Fibroblast of skin of back (primary cell): ENCODE measurements at places on chromosomes 7 and 10.

- no peak for DNase-seq
Measured at GRCh38 chr7:11416641-11417458, 415.1 kb downstream of the THSD7A start.

- DNase-seq = no peak
Measured at GRCh38 chr7:24730018-24730369, 27.3 kb downstream of the GSDME start.

GRCh38 chr10:11901833-11902475 is 78.8 kb downstream of the PROSER2 start:
- DNase-seq = peak; percentile 12

DNA sequence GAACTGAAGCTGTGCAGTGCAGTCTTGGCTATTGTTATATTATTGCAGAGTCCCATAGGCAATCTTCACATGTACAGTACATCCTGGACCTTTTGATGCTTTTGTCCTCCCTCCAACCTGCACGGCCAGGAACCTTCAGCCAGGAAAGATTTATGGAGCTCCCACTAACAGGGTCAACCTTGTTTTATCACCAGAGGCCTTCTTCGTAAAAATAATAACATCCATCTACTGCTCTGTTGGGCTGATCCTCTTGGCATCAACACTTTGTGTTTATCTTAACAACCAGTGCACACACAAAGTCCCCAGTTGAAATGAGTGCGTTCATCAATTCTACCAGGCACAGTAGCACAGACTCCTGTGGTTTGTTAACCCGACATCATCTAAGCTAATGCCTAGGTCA is 72.4 kb downstream of the AGMO start:
- DNase-seq = no peak

- peak; percentile 81 for DNase-seq
Measured at GRCh38 chr10:109914966-109915365, 8.3 kb downstream of the XPNPEP1 start.

DNA sequence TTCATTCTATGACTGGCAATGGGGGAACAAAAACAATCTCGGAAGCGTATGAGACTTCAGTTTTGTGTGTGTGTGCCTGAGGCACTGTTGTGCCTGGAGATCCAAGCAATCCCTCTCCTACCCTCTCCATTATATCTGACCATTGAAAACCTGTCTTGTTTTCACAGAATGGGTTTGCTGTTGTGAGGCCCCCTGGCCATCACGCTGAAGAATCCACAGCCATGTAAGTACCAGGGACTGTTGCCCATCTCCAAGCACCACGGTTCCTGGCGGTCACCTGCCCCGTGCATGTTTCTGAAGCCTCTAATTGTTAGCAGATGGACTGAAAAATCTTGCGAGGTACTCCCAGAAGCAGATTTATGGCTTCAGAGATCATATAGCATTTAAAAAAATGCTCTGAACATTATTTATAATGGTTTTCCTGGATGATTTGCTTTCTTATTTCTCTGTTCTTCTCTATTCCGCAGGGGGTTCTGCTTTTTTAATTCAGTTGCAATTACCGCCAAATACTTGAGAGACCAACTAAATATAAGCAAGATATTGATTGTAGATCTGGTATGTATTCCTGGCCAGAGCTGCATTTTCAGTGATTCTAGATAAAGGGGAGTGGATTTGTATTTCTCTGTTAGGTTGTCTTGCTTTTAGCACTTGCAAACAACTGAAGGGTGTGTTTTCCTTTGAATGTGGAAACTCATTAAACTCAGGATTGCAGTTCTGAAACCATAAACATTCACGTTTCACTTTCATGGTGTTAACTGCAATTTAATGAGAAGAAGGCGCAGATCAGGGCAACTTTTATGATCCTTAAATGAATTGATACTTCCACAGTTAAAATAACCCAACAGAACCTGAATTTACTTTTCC is 288.2 kb downstream of the TWIST1 start:
- no peak for DNase-seq

- no peak for DNase-seq
Measured at GRCh38 chr10:86363184-86363832, 3.3 kb downstream of the GRID1 start.

- DNase-seq = no peak
Measured at GRCh38 chr10:31959461-31960173, 31.0 kb upstream of the ARHGAP12 start.

DNA sequence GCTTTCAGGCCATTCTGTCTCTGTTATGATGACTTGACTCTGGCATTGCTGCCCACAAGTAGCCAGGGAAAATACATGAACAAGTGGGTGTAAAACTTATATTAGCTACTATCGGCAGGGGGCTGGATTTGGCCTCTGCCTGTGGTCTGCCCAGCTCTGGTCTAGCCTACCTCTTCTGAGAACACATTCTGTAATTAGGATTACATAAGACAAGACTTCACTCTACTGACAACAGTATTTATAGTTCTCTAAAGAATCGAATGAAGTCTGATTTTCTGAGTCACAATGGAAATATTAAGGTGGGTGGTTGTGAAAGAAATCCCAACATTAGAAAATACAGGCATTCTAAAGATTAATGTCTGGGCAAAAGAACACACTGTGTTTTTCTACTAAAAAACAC is 55.5 kb downstream of the DLD start:
- no peak for DNase-seq

DNA sequence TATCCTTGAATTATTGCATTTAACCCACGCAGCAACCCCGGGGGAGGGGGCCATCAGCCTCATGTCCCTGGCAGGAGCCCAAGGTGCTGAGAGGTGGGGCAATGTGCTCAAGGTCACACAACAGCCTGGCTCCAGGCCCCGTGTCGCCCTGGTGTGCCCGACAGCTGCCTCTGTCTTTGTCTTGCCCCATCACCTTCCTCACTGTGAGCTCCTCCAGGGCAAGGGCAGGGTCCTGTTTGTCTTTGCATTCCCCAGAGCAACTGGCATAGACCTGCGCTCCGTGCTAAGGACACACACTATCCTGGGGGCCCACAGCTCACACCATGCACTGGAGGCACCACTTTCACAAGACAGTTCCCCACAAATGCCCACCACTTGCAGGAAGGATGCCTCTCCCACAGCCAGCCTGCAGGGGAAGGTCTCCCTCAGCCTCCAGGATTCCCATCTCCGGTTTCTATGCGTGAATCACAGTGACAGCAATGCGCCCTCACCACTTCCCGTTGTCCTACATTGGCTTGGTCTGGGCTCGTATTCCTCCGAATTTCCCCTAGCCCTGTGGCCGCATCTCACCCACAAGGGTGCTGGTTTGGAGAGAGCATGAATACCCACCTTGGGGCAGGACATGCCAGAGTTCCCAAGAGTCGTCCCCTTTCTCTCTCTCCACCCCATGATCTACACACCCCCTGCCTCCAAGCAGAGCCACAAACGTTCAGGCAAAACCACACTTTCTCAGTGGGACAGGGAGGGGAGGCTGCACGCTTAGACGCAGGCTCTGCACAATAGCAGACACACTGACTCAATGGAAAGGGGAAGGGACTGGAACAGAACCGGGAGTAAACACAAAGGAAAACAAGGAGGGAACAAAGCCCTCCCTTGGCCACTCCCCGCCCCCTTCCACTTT is 10.3 kb downstream of the ITPRIP start:
- peak; percentile 93 for DNase-seq

GRCh38 chr7:42460933-42461332 is 223.9 kb upstream of the GLI3 start:
- DNase-seq = peak; percentile 22

DNA sequence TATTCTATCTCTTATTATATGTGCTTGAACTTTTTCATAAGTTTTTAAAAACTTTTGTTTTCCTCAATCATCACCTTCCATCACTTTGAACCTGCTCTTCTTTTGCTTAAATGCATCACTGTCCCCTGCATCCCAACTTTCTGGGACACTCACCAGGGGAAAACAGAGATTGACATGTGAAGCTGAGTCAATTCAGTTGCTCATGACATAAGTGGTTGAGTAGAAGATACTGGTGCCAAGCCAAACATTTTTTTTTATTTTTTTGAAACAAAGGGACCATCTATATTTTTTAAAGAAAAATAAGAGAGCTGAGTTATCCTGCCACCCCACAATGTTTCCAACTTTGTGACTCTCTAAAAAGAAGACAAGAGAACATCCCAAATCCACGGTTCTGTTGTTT is 61.8 kb upstream of the AHR start:
- peak; percentile 77 for DNase-seq

DNA sequence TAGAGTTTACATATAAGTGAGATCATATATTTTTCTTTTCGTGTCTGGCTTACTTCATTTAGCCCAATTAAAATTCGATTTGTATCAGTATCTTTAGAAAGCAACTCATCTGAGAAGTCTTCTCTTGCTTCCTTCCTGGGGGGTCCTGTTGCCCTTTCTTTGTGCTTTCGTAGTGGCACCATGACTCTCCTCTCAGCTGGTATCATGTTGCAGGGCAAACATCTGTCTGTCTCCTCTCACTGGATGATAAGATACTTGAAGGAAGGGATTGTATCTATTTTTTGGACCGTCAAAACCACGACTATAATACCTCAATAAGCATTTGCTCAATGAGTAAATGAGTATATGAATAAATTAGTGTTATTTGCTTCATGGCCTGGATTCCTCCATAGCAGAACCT is 382.5 kb upstream of the SORCS1 start:
- peak; percentile 21 for DNase-seq

DNA sequence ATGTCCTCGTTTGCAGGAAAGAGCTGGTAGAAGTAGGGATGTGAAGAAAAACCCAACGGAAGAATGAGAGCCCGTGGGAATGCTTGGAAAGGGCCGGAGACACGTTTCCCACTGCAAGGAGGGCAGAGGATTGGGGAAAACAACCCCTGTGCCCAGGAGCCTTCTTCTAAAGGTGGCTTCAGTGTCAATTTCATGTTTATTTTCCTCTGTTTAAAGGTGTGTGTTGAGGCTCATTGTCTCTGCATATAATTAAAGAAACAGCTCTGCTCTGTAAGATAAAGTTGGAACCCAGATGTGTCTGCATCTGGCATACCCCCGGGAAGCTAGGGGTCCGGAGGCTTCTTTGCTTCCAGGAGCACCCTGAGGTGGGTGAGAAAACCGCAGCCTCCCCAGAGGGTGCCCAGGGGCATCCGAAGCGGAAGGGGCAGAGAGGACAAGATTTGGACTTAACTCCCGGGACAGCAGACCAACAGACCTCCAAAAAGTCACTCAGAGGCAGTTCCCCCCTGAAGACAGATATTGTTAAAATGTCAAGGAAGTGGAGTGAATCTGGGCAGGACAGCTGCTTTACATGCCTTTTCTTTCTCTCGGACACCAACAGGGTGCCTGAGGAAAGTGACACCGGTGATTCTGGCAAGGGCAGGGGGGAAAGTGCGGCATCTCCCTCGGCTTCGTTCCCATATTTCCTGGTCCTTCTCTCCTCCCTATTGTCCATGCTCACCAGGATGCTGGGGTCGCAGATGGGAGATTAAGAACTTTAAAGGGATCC is 8.6 kb upstream of the GATA3 start:
- no peak for DNase-seq

DNA sequence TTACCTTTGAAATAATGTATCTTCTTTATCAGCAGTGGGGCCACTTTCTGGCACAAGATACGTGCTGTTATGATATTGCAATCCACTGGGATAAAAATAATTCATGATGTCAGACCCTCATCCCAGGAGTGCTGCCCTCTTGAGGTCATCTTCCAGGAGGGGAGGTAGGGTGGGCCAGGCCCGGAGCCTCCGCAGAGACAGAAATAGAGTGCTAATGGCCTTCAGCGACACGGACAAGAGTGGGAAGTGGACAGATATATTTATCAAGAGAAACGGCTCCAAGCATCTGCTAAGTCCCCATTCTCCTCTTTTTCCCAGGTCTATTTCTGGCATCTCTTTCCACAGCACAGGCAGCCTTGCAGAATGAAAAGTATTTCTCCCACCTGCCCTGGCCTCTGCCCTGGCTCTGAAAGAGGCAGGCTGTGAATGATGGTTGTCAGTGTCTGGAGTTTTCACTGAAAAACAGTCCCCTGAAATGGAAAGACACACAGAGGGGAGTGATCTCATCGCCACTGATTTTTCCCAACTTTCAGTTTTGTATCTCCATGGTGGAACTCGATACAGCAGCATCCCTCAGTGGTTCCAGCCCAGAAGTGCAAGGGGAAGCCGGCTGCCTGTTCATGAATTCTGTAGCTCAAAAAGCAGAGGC is 251.7 kb upstream of the MYO3A start:
- no peak for DNase-seq

GRCh38 chr10:49577182-49577925 is 32.8 kb upstream of the SLC18A3 start:
- DNase-seq = no peak

- DNase-seq = no peak
Measured at GRCh38 chr7:78179211-78179610, 380.6 kb downstream of the PHTF2 start.

- no peak for DNase-seq
Measured at GRCh38 chr7:87231258-87231657, 11.7 kb upstream of the TMEM243 start.
